ENCODE measurements at places on chromosomes 11 and 22.

DNA sequence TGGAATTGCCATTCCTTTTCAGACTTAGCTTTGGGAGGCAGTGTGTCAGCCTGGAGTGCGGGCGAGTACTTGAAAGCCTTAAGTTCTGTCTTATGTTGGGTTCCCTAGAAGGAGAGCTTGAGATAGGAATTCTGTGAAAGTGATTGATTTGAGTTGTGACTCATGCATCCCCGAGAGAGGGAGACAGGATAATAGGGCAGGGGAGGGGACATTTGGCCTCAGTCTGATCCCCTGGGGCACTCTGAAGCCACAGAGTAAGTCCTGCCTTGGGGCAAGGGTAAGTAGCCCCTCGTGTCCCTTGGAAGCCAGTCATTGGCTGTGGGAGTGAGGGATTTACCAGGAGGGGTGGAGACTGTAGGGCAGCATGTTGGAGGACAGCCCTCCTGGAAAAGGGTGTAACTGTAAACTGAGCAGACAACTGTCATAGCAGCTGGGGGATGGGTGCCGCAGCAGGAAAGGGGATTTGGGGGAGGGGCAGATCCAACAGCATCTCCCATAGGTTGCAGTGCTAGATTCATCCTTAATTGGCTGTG is 44.0 kb downstream of the KIAA1671 start:
- peaks cover 5% of the 10 kb centered on the region for H3K4me1 ChIP-seq
- no peaks in the 10 kb centered on the region for H3K27me3 ChIP-seq
- peak; percentile 70 for DNase-seq
- no peak overlapping the region for H3K4me3 ChIP-seq
- no peaks in the 10 kb centered on the region for H3K36me3 ChIP-seq

- H3K4me3 ChIP-seq = no peak overlapping the region
- H3K27me3 ChIP-seq = no peaks in the 10 kb centered on the region
- H3K36me3 ChIP-seq = no peaks in the 10 kb centered on the region
Measured at GRCh38 chr11:134393638-134394037, 18.4 kb downstream of the B3GAT1 start.

GRCh38 chr11:128627666-128628324 is 40.4 kb upstream of the ETS1 start:
- peak; percentile 50 for DNase-seq
- H3K4me3 ChIP-seq = no peak overlapping the region
- no peaks in the 10 kb centered on the region for H3K27me3 ChIP-seq

DNA sequence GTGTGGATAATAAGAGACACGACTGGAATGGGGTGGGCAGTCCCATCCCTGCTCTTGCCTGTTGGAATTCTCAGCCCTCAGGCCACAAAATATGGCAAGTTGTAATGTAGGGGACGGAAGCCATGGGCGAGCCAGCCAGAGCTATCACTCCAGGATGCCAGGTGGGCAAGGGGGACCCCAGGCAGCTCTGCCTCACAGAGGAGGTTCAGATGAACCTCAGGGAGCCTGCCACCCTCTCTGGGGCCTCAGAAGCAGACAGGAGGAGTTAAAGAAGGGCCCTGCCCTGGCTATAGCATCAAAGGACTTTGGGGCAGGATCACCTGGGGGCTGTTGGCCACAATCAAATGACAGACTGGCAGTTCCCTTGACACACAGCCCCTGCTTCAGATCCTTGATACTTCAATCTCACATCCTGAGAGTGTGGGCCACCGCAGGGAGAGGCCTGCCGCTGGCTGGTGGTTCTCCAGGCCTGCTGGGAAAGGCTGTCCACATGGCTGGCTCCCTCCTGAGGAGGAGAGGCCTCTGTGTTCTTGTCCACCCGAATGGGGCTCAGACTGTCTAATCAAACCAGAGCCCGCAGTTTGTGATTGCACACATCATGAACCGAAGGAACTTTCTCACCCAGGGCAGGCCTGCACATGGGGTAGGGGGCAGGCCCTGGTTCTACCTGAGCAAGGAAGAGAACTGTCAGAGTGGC is 31.4 kb downstream of the IGLL1 start:
- H3K36me3 ChIP-seq = no peaks in the 10 kb centered on the region
- no peak overlapping the region for H3K4me3 ChIP-seq
- DNase-seq = no peak
- no peaks in the 10 kb centered on the region for H3K4me1 ChIP-seq
- H3K27ac ChIP-seq = no peak overlapping the region

GRCh38 chr11:116929414-116930090 is 92.1 kb upstream of the APOA1 start:
- H3K27me3 ChIP-seq = no peaks in the 10 kb centered on the region
- no peak overlapping the region for H3K27ac ChIP-seq
- no peak overlapping the region for H3K4me3 ChIP-seq
- peaks cover 4% of the 10 kb centered on the region for H3K4me1 ChIP-seq
- peaks cover 2% of the 10 kb centered on the region for H3K36me3 ChIP-seq

DNA sequence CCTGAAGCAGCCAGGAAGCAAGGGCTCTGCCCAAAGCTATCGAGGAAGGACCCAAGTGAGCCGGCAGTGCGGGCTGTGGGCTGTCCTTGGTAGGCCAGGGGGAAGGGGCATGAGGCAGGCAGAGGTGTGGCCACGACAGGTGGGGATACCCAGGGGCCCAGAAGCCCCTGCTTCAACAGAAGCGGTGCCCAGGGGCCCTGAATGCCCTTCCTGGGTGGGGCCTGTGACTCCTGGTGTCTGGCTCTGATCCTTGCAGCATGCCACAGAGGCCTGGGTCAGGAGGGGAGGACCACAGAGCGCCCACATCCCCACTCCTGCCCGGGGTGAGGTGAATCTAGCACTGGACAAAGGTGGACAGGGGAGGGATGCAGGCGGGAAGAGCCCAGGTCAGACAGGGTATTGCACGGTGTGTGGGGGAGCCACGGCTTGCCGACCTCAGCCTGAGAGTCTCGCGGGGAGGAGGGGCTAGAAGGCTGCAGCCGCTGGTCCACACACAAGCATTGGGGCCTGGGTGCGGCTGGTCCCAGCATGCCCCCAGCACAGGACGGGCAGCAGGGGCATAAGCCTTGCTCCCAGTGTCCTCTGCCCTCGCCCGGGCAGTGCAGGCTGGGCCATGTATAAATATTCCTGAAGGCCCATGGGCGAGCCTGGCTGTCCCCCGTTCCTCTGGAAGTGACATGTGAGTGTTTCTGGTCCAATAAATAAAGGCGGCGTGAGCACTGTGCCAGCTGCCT is 19.0 kb downstream of the MAFF start:
- no peak overlapping the region for H3K4me3 ChIP-seq
- H3K27me3 ChIP-seq = no peaks in the 10 kb centered on the region
- peaks cover 27% of the 10 kb centered on the region for H3K4me1 ChIP-seq
- DNase-seq = no peak

GRCh38 chr11:126186025-126186698 is 25.3 kb downstream of the RPUSD4 start:
- H3K27ac ChIP-seq = no peak overlapping the region
- no peak overlapping the region for H3K4me3 ChIP-seq
- H3K4me1 ChIP-seq = no peaks in the 10 kb centered on the region
- H3K27me3 ChIP-seq = no peaks in the 10 kb centered on the region
- H3K36me3 ChIP-seq = peaks cover 4% of the 10 kb centered on the region

- H3K27me3 ChIP-seq = peaks cover 14% of the 10 kb centered on the region
- no peak for DNase-seq
- H3K4me3 ChIP-seq = no peak overlapping the region
- no peak overlapping the region for H3K27ac ChIP-seq
Measured at GRCh38 chr11:19458231-19458630, 217.5 kb upstream of the E2F8 start.

- H3K4me3 ChIP-seq = no peak overlapping the region
- H3K36me3 ChIP-seq = no peaks in the 10 kb centered on the region
- H3K27ac ChIP-seq = no peak overlapping the region
Measured at GRCh38 chr11:23767576-23767975, 729.3 kb upstream of the LUZP2 start.

DNA sequence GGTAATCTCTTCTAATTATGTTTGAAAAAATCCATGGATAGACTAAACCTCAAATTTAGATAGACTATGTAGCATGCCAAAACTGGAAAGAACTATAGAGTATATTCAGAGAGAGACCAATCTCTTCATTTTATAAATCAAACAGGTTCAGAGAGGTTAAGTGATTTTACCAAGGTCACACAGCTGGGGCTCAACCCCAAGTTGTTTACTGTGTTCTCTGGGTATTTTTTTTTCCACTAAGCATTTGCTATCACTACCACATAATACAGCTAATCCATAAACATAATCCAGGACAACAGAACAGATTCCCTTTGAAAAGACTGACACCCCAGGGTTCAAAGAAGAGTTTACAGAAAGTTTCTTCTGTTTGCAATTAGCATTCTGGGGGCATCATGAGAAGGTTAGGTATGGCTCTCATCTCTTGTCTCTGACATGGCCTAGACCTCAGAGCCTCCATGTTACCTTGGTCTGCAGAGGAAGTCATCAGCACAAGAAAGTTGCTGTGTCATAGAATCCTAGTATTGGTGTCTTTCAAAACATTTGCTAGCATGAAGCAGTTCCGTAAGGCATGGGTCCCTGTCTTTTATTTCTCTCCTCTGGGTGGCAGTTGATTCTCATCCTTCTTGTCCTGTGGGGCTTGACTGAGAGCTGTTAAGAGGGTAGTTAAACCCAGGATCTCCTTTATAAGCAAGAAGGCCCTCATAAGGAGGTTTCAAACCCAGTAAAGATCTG is 94.5 kb upstream of the HSD17B12 start:
- no peaks in the 10 kb centered on the region for H3K36me3 ChIP-seq
- H3K4me3 ChIP-seq = no peak overlapping the region
- H3K4me1 ChIP-seq = peaks cover 2% of the 10 kb centered on the region

- DNase-seq = no peak
- no peak overlapping the region for H3K27ac ChIP-seq
- H3K4me1 ChIP-seq = no peaks in the 10 kb centered on the region
Measured at GRCh38 chr11:102850973-102851745, 7.8 kb upstream of the MMP3 start.

- no peak overlapping the region for H3K27ac ChIP-seq
- H3K4me3 ChIP-seq = no peak overlapping the region
- peaks cover 26% of the 10 kb centered on the region for H3K4me1 ChIP-seq
Measured at GRCh38 chr11:72724851-72725723, 27.1 kb downstream of the ARAP1 start.

DNA sequence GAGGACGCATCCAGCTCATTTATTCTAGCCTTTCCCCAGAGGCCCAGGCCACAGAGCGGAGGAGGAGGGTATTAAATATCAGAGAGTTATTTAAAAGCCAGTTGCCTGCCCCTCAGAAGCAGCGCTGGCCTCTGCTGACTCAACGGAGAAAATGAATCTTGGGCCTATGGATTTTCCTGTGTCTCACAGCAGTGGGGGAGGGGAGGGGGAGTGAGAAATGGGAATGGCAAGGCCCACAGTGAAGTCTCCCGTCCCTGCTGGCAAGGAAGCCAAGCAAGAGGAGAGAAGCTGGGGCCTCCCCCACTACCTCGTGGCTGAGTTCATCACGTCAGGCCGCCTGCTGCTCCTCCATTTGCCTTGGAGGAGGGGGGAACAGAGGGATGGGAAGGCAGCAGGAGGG is 4.5 kb upstream of the TPBGL start:
- H3K27me3 ChIP-seq = peaks cover 22% of the 10 kb centered on the region
- no peak overlapping the region for H3K4me3 ChIP-seq
- H3K27ac ChIP-seq = no peak overlapping the region
- no peaks in the 10 kb centered on the region for H3K36me3 ChIP-seq
- no peaks in the 10 kb centered on the region for H3K4me1 ChIP-seq

GRCh38 chr22:39985383-39986035 is 9.2 kb upstream of the FAM83F start:
- H3K4me3 ChIP-seq = no peak overlapping the region
- DNase-seq = no peak
- no peak overlapping the region for H3K27ac ChIP-seq
- H3K36me3 ChIP-seq = no peaks in the 10 kb centered on the region

- DNase-seq = no peak
- no peaks in the 10 kb centered on the region for H3K27me3 ChIP-seq
- no peaks in the 10 kb centered on the region for H3K4me1 ChIP-seq
- H3K4me3 ChIP-seq = no peak overlapping the region
Measured at GRCh38 chr11:91528965-91529364, 695.7 kb upstream of the FAT3 start.

- H3K27me3 ChIP-seq = no peaks in the 10 kb centered on the region
- DNase-seq = no peak
- H3K36me3 ChIP-seq = peaks cover 6% of the 10 kb centered on the region
- H3K4me3 ChIP-seq = no peak overlapping the region
- no peak overlapping the region for H3K27ac ChIP-seq
Measured at GRCh38 chr22:24310969-24311368, 40.3 kb downstream of the SPECC1L start.

GRCh38 chr11:11813288-11813962 is 28.3 kb upstream of the USP47 start:
- no peaks in the 10 kb centered on the region for H3K36me3 ChIP-seq
- H3K4me3 ChIP-seq = no peak overlapping the region
- peaks cover 34% of the 10 kb centered on the region for H3K4me1 ChIP-seq
- H3K27me3 ChIP-seq = no peaks in the 10 kb centered on the region
- DNase-seq = peak; percentile 89

- no peaks in the 10 kb centered on the region for H3K4me1 ChIP-seq
- H3K36me3 ChIP-seq = peaks cover 8% of the 10 kb centered on the region
- no peak overlapping the region for H3K4me3 ChIP-seq
- H3K27ac ChIP-seq = no peak overlapping the region
Measured at GRCh38 chr11:118640332-118641154, 33.1 kb downstream of the PHLDB1 start.

- H3K4me3 ChIP-seq = no peak overlapping the region
- peak; percentile 51 for DNase-seq
- no peaks in the 10 kb centered on the region for H3K27me3 ChIP-seq
- no peaks in the 10 kb centered on the region for H3K36me3 ChIP-seq
- H3K27ac ChIP-seq = peak overlapping the region; percentile 59
Measured at GRCh38 chr22:29016067-29016938, 45.3 kb downstream of the C22orf31 start.

GRCh38 chr11:7974668-7975067 is 9.4 kb upstream of the NLRP10 start:
- no peak overlapping the region for H3K4me3 ChIP-seq
- H3K27me3 ChIP-seq = no peaks in the 10 kb centered on the region
- H3K36me3 ChIP-seq = no peaks in the 10 kb centered on the region
- no peaks in the 10 kb centered on the region for H3K4me1 ChIP-seq
- H3K27ac ChIP-seq = no peak overlapping the region
- no peak for DNase-seq

DNA sequence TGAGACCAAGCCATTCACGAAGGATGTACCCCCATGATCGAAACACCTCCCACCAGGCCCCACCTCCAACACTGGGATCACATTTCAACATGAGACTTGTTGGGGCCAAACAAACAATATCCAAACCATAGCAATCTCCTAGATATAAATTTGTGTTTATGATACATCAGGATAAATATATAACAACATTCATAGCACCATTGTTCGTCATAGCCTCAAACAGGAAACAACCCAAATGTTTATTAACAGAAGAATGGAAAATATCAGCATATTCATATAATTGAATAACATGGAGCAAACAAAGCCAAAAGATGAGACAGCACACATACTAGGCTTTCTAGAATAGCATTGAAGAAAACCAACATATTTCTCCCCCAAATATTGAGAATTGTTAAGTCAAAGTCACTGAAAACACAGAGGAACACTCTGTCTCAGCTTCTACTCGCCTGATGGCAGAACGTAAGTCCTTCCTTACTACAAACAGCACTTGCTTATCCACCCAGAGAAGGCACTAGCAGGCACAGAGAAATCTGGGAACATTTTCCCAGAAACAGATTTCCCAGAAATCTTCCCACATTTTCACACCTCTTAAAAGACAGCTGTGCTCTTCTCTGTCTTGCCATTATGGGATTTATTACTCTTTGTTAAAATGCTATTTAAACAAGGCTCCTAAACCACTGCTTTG is 8.1 kb upstream of the GDPD4 start:
- H3K36me3 ChIP-seq = no peaks in the 10 kb centered on the region
- no peak overlapping the region for H3K27ac ChIP-seq
- H3K4me1 ChIP-seq = no peaks in the 10 kb centered on the region
- no peak for DNase-seq

GRCh38 chr11:225734-226453 is 10.2 kb downstream of the SIRT3 start:
- peaks cover 10% of the 10 kb centered on the region for H3K36me3 ChIP-seq
- no peak overlapping the region for H3K4me3 ChIP-seq
- no peak for DNase-seq

- H3K27ac ChIP-seq = no peak overlapping the region
- DNase-seq = peak; percentile 58
Measured at GRCh38 chr11:130839981-130840666, 76.2 kb downstream of the SNX19 start.
